Stimulated activated CD8-positive, alpha-beta memory T cell treated with anti-CD3 and anti-CD28 coated beads, Interleukin-4, amount 100 ng/mL, for 24 hours (primary cell): ENCODE measurements at places on chromosomes 7 and 10.
A peak's percentile ranks its signal among the peaks of the same experiment; 100 is the strongest.

- no peak for DNase-seq
Observed at GRCh38 chr10:306007-306674, 170.9 kb downstream of the ZMYND11 start.

GRCh38 chr10:112811741-112812551 lies 138.1 kb upstream of the TCF7L2 start:
- DNase-seq, result no peak

DNA sequence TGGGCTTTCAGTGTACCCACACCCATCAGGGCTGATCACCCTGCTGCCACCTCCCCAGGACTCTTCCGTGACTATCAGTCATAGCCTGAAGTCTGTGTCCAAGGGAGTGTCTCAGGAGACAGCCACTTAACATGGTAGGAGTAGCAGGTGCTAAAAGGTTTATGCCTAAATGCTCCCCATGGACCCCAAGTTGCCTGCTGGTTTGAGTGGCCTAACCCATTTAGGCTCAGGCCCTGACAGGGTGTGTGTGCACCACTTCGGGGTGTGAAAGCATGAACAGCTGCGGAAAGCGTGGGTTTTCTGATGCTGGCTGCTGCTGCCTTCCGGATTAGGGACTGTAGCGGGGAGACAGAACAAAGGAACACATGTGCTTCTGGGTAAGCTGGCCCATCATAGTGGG lies 93.2 kb upstream of the SAMD8 start:
- peak; percentile 24 for DNase-seq

GRCh38 chr10:53406532-53406931 lies 633.9 kb upstream of the MBL2 start:
- DNase-seq, result no peak

GRCh38 chr7:148773334-148773733 lies 74.6 kb downstream of the CUL1 start:
- DNase-seq, result peak; percentile 7

GRCh38 chr7:155935726-155936125 lies 123.5 kb upstream of the SHH start:
- DNase-seq, result no peak

GRCh38 chr10:132187430-132188138 lies 836 bp downstream of the DPYSL4 start:
- DNase-seq, result no peak

DNA sequence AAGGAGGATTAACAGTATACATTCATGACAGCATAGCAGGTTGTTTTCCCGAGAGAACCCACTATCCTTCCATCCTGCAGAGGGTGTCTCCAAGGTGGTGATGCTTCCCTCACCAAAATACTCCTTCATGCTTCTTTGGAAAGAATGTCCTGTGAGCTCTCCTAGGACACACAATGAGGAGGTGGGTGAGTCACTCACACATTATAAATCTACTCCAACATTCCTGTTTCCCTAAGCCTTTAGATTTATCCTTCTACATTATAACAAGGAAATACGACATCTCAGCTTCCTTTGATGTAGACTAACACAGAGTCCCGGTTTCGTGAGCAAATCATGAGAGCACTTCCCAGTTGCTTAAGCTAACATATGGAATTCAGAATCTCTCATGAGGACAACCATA lies 689.7 kb upstream of the CELF2 start:
- no peak for DNase-seq

DNA sequence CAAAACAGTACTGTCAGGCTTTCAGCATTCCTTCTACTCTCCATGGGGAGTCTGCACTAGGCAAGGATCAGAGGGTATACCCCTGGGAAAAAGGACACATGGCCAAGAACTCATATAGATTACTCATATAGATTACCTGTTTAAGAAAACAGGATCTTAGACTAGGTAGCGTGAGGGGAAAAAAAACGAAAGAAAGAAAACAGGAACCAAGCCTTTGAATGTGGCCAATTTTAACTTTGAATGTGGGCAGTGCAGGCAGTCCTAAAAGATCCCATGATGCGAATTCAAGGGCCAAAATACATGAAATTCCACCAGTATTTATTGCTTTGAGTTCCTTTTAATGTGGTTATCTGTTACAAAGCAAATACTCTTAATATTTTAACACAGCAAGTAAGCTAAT lies 108.6 kb upstream of the TAC1 start:
- DNase-seq, result no peak

GRCh38 chr7:107063245-107064120 lies 19.0 kb downstream of the PRKAR2B start:
- DNase-seq, result no peak

- no peak for DNase-seq
Observed at GRCh38 chr10:43751646-43752045, 103.0 kb upstream of the ZNF32 start.

DNA sequence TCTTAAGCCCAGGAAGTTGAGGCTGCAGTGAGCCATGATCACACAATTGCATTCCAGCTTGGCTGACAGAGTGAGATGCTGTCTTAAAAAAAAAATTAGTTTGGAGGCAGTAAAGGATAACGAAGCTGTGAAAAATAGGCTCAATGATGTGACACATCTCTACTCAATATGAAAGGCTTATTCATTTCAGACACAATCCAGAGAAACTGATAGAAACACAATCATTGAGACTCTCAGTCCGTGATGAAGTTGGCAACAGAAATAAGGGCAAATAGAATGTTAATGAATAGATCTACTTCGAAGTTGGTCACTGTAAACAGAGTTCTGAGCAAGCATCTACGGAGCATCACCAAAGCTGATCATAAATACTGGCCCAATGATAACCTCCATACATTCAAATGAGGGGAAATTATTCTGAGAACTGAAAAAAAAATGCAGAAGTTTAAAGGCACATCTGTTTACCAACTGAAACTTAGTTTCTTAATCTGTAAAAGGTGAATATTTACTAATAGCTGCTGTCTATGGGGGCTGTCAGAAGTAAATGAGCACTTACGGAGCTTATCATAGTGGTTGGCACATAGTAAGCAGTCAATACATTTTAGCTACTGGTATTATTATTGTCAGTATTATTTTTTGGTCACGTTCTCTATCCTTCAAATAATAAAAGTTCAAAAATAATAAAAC lies 70.4 kb downstream of the AKR1B1 start:
- no peak for DNase-seq

GRCh38 chr7:148334959-148335577 lies 255.5 kb upstream of the C7orf33 start:
- no peak for DNase-seq

GRCh38 chr10:14592566-14592965 lies 182.1 kb downstream of the FAM107B start:
- no peak for DNase-seq

DNA sequence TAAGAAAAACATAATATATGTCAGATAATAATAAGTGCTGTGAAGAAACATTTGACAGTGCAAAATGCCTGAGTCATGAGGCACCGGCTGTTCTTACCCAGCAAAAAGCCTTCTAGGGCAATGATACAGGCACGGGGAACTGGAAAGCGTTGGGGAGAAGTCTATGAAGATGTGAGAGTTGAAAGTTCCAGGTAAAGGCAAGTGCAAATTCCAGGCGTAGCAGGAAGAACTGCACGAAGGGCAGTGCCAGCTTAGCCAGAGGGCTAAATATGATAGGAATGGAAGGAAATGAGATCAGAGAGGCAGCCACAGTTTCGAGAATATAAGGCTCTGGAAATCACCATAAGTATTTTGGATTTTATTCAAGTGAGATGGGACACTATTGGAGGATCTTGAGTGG lies 87.0 kb downstream of the IPMK start:
- DNase-seq, result no peak

DNA sequence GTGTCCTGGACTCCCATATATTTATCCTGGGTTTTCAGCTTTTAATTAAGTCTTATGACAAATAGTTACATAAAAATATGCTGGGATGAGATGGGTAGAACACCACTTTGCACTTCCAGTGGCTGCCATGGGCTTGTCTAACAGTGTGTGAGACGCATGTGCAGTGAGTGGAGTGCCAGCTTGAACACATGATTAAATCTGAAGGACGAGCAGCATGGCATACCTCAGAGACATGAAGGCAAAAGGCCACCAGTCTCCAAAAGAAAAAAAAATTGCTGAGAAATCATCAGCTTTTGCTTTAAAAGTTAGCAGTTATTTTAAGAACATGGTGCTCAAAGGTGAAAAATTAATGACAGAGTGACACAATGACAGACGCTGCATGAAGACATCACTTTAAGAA lies 139.0 kb upstream of the ADCY1 start:
- DNase-seq, result no peak

- DNase-seq, result no peak
Observed at GRCh38 chr7:115363916-115364315, 442.0 kb downstream of the MDFIC start.

- no peak for DNase-seq
Observed at GRCh38 chr7:151206914-151207313, 3.4 kb downstream of the H2BK1 start.

GRCh38 chr10:71242622-71243009 lies 30.2 kb downstream of the UNC5B start:
- DNase-seq, result no peak

DNA sequence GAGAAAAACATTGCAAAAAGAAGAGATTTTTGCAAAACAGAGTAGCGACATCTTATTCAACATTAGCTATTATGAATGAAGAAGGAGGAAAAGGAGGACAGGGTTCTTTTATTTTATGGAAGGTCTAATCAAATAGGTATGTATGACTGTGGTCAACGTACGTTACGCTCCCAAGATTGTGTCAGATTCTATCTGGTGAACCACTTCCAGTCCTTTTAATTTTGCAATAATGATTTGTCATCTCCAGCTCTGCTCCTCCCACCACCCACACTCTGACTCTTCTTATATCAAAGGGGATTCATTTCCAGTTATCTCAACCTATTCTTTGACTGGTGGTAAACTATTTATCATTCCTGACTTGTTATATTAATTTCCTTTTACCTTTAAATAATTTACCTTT lies 259.9 kb downstream of the CACNA2D1 start:
- DNase-seq, result no peak

DNA sequence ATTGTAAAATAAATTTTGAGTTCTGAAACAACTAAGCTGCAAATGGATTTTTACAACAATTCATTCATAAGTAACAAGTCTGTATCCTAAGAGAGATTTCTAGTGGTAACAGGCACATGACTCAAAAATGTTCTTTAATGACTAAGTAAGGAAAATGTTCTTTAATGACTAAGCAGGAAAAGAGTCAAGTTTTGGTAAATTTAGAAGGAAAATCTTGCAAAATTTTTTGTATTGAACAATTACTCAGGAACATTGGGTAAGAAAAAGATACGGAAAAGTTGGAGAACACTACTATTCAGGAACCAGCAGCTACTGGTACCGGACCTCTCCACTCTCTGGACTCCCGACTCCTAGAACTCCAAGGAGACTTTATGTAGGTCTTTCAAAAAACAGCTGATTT lies 33.5 kb downstream of the HYCC1 start:
- DNase-seq, result no peak

GRCh38 chr10:125363791-125364190 lies 203.4 kb upstream of the CTBP2 start:
- DNase-seq, result no peak

- no peak for DNase-seq
Observed at GRCh38 chr7:6252748-6253147, 19.7 kb downstream of the CYTH3 start.

DNA sequence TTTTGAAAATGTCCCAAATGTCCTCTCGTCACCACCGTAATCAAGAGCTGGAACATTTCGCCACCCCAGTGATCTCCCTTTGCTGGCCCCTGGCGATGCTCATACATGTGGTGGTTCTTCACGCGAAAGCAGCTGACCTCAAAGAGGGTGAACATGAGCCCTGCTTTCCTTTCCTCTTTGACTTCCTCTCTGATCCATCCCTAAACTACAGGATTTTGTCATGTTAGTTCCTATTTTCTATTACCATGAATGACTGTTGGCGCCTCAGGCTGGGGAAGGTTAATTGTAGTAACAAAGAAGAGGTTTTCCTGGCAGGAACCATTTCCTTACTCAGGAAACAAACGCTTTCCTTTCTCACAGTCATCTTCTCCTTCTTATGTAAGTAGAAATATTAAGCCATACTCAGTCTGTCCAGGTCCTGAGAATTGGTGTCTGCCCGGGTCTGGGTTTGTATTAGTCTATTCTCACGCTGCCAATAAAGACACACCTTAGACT lies 114.5 kb downstream of the INSYN2A start:
- no peak for DNase-seq

- DNase-seq, result no peak
Observed at GRCh38 chr7:27302590-27302989, 60.0 kb downstream of the EVX1 start.

GRCh38 chr10:12332572-12333379 lies 16.6 kb upstream of the CAMK1D start:
- no peak for DNase-seq

DNA sequence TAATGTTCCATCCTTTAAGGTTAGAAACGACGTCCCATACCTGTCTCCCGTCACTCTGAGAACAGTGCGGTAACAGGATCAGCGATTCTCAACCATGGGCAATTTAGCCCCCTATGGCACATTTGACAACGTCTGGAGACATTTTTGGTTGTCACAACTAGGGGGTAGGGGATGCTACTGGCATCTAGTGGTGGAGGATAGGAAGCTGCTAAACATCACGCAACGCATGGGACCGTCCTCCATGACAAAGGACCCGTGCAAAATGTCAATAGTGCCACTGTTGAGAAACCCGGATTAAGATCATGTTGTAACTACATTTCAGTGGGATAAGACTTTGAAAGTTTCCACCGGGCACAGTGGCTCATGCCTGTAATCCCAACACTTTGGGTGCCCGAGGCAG lies 5.0 kb upstream of the PAXIP1 start:
- no peak for DNase-seq

GRCh38 chr10:91381257-91381891 lies 28.8 kb upstream of the HECTD2 start:
- no peak for DNase-seq

- DNase-seq, result no peak
Observed at GRCh38 chr7:22192801-22193200, 164.2 kb downstream of the RAPGEF5 start.

DNA sequence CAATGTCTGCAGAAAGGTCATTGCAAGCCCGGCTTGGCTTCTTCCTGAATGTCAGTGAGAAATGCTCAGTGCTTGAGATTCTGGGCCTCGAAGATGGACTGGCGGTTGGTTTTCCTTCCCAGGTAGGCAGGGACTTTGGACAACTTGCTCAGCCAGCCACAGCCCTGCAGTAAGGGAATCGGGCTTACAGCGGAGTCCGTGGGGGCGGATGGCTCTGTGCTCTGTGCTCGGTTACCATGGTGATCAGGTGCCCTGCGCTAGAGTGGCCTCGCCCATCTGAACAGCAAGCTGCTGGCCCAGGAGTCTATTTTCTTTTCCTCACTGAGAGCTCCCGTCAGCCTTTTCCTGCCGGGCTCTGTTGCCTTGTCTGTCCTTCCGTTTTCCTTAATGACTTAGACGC lies 77.8 kb upstream of the SH2B2 start:
- DNase-seq, result no peak

- no peak for DNase-seq
Observed at GRCh38 chr10:88110355-88110754, 246.9 kb downstream of the PTEN start.

GRCh38 chr10:4337563-4337962 lies 488.4 kb upstream of the AKR1E2 start:
- DNase-seq, result no peak

DNA sequence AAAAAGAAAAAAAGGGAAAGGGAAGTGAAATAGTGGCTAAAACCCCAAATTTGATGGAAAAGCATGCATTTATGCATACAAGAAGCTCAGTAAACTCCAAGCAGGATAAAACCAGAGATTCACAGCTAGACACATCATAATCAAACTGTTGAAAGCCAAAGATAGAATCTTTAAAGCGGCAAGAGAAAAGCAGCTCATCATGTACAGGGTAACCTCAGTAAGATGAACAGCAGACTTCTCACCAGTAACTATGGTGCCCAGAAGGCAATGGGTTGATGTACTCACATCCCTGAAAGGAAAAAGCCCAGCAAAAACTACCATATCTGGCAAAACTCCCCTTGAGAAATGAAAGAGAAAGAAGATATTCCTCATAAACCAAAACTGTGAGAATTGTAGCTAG lies 60.4 kb downstream of the TPST1 start:
- no peak for DNase-seq
